ENCODE measurements at places on chromosomes 5 and 9. TPM values are rescaled to one million over a fixed set of nuclear protein-coding genes. Genes with fewer than 3 reads are reported as not detected.
A peak's percentile ranks its signal among the peaks of the same experiment; 100 is the strongest.

GRCh38 chr5:148817606-148818005 is 8.8 kb upstream of the ADRB2 start:
- DNase-seq = no peak

GRCh38 chr5:138352722-138353559 is 456 bp downstream of the KDM3B start:
- DNase-seq = peak; percentile 61

DNM1 gene
- 135 TPM for total RNA-seq

DNA sequence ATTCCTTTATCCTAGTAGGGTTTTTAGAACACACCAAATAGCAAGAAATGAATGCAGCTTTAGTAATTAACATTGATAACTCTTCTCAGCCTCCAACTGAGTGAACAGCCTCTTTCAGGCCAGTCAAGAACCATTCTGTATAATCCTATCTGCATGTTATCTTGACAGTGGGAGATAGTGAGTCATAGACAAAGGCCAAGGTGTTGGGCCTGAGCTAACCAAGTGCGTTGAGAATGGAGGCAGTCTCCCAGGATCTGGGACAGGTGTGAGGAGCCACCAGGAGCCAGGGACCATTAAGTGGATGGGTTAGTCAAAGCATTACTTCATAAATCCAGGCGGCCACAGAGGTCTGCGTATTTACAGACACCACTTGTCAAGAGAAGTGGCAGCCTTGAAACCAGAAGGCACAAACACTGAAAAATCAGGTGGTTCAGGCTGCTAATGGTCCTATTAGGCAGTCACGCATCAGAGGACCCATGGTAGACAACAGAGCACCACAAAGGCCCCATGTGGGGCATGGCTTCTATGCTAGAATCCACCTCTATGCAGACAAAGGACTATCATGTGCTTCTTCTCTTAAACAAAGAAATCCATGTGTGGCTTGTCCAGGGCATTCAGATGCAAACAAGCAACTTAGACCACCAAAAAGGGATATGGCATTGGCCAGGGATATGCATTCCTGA is 409.7 kb upstream of the PIK3R1 start:
- no peak for DNase-seq

DNA sequence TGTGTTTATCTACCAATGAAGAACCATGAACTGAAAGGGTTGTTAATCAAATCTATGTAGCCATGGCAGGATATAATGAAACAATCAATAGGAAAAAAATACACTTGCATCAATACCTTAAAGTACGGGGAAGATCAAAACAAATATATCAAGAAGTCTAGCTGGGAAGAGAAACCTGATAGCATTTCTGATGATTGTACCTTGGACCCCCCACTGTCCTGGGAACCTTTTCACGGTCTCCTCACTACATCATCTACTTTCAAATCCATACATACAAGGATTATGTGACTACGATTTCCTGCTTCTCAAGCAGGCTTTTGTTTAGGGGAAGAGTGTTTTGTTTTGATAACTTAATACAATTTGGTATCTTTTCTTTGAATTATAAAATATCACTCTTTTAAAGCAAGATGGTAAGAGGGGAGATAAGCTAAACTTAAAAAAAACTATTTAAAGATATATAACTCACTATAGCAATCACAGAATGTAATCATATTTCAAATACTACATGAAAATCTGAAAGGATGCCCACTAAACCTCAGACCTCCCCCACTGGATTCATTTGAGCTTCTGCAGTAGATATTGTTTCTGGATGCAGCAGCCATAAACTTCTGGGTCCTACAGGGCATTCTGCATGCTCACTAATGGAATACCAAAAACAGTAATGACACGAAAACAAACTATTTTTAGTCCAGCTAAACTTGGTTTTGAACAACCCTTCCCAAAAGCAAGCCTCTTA is 8.0 kb downstream of the EBF1 start:
- DNase-seq = no peak

C9 gene
- total RNA-seq = 1.0 TPM

TTC16 gene
- total RNA-seq = 0.26 TPM

MEIKIN gene
- total RNA-seq = not detected

SPAAR gene
- 0.83 TPM for total RNA-seq

DNA sequence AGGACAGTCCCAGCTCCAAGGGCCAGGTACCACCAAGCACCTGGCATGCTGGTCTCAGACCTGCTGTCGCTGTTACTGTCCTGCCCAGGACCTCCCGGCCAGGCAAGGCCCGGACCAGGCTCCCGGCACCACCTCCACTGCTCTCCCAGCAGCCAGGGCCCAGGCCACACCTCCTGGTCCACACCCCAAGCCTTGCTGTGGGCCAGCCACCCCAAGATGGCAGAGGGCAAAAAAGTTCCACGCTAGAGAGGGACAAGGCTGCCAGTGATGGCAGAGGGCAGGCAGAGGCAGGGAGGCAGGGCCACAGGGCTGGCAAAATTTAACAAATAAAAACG is 1.1 kb downstream of the DNLZ start:
- DNase-seq = no peak

DIPK1B gene
- total RNA-seq = 8.8 TPM

- DNase-seq = no peak
Measured at GRCh38 chr5:141875022-141875740, 3.0 kb downstream of the PCDH1 start.

SPINK7 gene
- total RNA-seq = not detected

- DNase-seq = no peak
Measured at GRCh38 chr9:127629468-127630081, 17.5 kb downstream of the STXBP1 start.

DPYSL3 gene
- 94.6 TPM for total RNA-seq

HTR1A gene
- total RNA-seq = not detected

GRCh38 chr9:125430161-125431011 is 168.8 kb downstream of the GAPVD1 start:
- no peak for DNase-seq

- peak; percentile 29 for DNase-seq
Measured at GRCh38 chr5:76601470-76601869, 21.7 kb downstream of the F2RL2 start.

- DNase-seq = no peak
Measured at GRCh38 chr9:31347082-31347617, 1037.3 kb upstream of the ACO1 start.

DNA sequence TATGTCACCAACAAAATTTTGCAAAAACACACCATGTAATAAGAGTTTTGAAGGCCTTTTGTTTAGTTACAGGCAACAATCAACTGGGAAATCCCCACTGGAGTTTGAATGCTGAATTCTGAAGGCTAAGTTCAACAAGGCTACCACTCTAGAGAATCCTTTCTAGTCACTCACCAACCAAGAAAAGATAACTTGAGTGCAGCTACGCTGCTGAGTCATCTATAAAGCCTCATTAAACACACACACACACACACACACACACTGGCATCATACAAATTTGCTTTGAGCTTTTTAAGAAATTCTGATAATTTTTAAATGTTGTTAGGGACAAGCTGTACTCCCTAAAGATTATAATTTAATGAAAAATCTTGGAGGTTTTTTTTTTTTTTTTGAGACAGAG is 219.6 kb downstream of the DENND1A start:
- no peak for DNase-seq

DNA sequence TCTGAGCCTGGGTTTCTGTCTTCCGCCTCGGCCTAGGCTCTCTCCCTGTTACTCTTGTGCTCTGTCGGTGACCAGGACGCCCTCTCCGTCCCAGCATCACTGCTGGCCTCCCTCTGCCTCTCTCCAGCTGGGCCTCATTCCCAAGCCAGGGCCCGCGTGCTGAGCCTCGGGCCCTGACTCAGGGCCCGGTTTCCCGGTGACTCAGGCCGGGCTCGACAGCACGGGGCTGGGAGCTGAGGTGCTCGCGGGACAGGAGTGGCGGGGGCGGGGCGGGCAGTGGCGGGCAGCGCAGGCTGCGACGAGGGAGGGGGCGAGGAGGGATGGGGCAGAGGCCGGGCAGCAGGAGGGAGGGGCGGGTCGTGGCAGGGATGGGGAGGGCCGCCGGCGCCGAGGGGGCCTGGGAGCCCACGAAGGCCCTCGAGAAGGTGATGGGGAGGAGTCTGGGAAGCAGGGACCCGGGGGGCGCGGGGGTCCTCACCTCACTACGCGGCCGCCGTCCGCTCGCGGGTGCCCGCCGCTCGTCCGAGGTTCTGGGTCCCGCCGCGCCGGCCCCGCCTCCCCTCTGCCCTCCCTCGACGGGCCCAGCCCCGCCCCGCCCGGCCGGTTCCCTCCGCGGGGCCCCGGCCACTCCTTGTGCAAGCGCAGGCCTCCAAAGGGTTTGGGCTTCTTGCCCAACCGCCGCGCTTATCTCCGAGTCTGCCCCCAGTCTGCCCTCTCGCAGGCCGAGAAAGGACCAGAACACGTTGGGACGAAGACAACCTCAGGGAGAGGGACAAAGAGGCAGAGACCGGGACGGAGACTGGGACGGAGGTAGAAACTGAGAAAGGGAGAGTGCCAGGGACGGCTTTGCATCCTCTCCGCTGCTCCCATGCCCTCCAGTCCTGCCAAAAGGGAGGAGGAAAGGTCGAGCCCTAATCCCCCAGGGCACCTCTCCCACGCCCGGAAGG is at the start of gene ARAP3:
Gene ARAP3 (minus strand): TSS at position 536 of the 947 bp plus-strand sequence. CDS start 1,744 bp downstream, outside the sequence.
- peak; percentile 84 for DNase-seq

GTF2H2 gene
- 20.2 TPM for total RNA-seq

MYMK gene
- not detected for total RNA-seq
